ENCODE measurements at places on chromosomes 2 and 18.

DNA sequence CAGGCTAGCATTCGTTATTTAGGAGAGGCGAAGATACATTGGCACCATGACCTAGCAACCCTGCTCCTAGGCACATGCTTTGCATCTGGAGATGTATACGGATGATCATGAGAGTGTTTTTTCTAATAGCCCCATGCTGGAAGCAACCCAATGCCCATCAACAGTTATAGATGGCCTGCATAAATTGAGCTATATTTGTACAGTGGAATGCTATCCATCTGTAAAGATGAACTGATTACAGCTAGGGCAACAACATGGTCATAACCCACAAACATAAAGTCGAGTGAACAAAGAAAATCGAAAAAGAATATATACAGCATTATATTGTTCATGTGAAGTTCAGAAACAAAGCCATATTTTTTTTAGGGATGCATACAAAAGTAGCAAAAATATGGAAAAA lies 20.6 kb upstream of the CHRNA1 start:
- DNase-seq, result no peak

DNA sequence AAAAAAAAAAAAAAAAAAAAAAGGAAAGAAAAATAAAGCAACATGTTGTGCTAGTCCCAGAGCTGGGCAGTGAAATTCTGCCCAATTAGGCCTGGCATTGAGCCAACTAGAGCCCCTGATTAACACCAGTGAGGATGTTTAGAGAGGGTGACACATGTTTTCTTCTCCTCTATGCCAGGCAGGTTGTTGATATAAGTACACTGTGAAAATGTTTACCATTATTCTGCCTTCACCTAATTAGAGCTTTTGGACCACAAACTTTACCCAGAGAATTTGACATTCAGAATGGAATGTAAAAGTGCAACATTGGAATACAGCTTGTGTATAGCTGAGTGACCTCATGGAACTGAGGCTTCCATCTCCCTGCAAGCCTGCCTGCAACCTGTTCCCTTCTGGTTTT lies 95.9 kb upstream of the MSH2 start:
- no peak for DNase-seq

GRCh38 chr2:17877811-17878280 lies 621 bp upstream of the KCNS3 start:
- DNase-seq, result peak; percentile 35

GRCh38 chr2:172722481-172722880 lies 13.2 kb upstream of the RAPGEF4 start:
- DNase-seq, result no peak

DNA sequence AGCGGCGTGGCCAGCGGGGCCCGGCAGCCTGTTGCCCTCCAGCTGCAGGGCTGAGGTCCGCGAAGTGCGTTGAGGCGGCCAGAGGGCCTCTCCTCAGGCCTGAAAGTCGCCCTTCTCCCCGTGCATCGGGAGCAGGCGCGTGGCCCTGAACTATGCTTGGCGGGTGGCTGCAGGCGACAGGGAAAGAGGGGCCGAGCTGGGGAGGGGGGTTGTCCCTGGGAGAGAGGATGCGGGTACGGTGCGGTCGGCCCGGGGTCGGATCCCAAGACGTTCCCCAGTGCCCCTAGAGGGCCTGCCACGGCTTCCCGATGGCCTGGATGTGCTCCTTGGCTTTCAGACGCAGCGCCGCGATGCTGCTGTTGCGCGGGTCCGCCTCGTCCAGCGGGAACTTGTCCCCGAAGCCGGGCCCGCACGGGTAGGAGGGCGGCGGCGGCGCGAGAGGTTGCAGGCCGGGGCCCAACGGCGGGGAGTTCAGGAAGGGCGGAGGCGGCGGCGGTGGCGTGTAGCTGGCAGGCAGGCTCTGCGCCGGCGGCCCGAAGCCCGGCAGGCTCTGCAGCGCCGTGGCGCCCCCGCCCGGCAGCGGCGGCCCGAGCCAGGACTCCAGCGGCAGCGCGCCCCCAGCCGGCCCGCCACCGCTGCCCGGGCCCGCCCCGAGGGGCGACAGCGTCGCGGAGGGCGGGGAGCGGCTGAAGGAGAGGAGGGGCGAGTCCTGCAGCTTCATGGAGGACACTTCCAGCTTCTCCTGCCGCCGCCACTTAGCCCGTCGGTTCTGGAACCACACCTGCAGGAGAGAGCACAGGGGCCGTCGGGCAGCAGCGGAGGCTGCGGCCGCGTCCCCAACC lies 4.3 kb downstream of the RAX start:
- DNase-seq, result peak; percentile 92

GRCh38 chr2:150538651-150539201 lies 51.3 kb upstream of the RND3 start:
- no peak for DNase-seq

DNA sequence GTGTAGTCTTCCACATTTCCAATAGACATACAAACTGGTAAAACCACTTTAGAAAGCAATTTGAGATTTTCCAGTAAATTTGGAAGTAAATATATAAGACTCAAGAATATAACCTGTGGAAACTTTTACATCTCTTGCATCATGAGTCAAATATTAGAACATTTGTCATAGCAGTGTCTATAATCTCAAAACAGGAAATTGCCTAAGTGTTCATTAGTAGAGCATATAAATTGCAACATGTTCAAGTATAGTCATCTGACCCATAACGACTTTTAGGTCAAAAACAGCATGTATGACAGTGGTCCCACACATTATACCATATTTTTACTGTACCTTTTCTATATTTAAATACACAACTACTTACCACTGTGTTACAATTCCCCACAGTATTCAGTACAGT lies 555.9 kb upstream of the VRK2 start:
- DNase-seq, result no peak

GRCh38 chr2:195604706-195605105 lies 52.3 kb upstream of the SLC39A10 start:
- DNase-seq, result no peak

DNA sequence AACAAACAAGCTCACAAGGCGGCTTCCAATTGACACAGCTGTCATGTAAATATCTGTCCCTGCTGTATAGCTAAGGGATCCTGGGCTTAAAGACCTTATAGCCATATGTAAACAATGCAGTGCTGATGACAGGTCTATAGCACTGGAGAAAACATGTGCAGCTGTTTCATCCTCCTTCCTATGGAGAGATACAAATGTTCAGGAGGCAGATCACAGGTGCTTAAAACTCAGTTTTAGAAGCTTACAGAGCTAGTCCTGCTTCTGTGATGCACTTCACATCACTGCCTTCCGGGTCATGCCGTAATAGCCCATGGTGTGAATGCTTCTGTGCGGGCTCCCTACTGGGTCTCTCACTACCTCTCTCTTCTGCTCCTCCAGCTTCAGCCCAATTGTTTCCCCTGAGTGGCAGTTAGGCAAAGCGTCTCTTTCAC lies 262.4 kb upstream of the CHST9 start:
- DNase-seq, result no peak

DNA sequence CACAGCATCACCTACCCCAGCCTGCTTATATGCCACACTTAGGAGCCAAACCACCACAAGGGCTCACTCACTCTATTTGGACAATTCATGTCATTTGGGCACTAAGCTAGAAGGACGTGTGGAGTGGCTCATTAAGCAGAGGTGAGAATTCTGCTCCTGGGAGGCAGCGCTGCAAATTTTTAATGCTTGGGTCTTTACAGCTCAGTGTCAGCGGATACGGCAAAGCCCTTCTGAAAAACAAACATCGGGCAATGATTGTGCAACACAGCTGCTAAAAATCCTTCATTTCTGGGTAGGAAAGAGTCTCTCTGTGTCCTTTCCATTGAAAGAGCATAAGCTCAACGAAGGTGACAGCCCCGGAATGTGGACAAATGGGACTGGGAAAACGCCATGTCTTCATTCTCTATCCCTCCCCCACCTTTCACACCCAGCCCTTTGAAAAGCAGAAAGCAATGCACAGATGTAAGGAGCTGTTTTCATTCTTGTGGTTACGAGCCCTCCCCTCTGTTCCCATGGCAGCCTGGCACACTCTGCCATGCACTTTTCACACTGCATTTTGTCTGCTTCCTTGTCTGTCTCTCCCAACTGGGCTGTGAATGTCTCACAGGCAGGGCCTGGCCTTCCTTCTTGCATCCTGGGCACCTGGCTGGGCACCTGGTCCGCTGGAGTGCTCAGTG lies 16.0 kb downstream of the TMEM177 start:
- DNase-seq, result no peak

- DNase-seq, result no peak
These were observed 12.7 kb downstream of the KDM3A start for GRCh38 chr2:86453836-86454235.

DNA sequence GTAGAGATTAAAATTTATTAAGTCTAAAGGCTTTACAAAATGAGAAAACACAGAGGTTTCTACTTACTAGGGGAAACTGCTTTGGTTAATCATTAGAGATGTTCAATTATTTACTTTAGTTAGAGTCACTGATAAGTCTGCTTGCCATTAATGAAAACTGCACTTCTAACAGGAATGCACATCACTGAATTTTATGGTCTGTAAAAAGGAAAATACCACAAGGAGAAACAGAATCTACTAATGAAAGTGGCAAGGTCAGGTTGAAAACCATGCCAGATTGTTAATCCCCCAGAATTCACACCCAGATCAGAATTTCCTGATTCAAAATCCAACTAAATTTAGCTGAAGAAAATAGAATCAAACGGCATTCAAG lies 90.5 kb upstream of the GRB14 start:
- no peak for DNase-seq

DNA sequence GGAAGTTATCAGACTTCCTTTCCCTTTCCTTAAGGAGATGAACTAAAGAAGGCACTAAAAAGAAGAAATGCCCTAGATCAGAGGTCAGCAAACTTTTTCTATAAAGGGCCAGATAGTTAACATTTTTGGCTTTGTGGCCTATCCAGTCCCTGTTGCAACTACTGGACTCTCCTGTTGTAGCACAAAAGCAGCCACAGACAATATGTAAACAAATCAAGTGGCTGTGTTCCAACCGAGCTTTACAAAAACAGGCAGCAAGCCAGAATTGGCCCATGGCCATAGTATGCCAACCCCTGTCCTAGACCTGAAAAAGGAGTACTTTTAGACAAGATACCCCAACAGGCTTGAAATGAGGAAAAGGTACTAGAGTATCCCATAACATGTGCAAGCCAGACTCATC lies 10.9 kb downstream of the NHEJ1 start:
- DNase-seq, result no peak

DNA sequence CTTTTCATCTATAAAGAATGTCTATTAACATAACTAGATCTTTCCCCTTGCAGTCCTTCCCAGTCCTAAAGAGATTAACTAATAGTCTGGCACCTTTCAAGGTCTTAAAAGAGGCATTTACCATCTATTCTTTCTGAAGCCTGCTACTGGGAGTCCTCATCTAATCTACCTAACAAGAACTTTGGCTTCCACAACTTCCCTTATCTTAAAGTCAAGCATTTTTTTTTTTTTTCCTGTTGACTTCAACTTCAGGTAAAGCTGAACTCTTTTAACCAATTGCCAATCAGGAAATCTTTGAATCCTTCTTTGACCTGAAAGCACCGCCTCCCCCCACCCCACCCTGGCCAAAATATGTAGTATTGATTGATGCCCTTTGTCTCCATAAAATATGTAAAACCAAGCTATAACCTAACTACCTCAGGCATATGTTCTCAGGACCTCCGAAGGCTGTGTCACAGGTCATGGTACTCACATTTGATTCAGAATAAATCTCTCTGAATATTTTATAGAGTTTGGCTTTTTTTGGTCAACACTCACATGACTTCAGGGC lies 168.6 kb downstream of the PTPRM start:
- DNase-seq, result no peak

GRCh38 chr2:39954346-39954745 lies 175.3 kb upstream of the THUMPD2 start:
- DNase-seq, result no peak

- no peak for DNase-seq
These were observed 413.8 kb upstream of the MEX3C start for GRCh38 chr18:51611326-51611725.

DNA sequence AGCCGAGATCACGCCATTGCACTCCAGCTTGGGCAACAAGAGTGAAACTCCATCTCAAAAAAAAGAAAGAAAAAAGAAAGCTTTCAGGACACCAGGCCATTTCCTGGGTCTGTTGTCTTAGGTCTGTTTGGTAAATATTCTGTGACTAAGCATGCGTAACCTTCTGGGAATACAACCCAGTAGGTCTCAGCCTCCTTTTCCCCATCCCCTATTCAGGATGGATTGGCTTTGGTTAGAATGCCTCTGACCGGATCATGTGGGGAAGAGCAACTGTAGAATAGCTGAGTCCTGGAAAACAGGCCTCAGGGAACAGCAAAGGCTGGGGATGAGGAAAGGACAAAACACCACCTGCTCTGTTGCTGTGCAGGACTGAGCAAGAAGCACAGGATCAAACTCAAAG lies 1.6 kb upstream of the PDCL3 start:
- DNase-seq, result no peak

DNA sequence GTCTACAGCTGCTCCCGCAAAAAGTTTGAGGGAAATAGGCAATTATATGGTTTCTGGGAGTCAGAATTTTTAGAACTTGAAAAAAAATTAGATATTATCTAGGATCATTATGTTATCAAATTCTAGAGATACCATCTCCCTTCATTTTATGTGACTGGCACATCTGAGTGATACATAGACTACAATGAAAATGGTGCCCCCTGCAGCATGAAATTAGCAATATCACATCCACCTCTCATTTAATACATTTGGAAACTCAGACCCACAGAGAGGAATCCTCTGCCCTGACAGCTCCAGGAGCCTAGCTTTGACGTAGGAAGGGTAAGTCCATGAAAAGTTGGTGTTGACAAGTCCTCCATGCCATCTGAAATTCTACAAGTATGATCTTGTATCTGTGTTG lies 381.6 kb downstream of the SUCLG1 start:
- DNase-seq, result peak; percentile 38

All from iPS-NIHi11 (cell line).